Muscle of back (tissue), 13 donors: ENCODE measurements at places on chromosomes 6 and 20.

DNA sequence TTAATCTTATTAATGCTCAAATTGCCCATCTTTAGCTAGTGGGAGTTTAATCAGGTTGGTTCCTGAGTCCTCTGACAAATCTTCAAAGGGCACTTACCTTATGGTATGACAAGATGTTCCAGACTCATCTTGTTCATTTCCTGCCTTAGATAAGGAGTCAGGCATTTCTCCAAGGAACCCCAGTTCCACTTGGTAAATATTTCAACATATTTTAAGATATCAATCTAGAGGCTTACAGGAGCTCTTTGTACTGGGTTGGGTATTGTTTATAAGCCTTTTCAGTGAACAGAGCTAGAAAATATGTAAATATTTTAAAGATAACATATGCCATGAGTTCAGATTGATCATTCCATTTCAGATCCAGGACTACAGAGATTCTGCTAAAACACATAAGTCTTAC is 159.8 kb downstream of the RCAN2 start:
- no peak for DNase-seq

- DNase-seq = no peak
These were observed 748 bp downstream of the UBE2J1 start for GRCh38 chr6:89351671-89352277.

DNA sequence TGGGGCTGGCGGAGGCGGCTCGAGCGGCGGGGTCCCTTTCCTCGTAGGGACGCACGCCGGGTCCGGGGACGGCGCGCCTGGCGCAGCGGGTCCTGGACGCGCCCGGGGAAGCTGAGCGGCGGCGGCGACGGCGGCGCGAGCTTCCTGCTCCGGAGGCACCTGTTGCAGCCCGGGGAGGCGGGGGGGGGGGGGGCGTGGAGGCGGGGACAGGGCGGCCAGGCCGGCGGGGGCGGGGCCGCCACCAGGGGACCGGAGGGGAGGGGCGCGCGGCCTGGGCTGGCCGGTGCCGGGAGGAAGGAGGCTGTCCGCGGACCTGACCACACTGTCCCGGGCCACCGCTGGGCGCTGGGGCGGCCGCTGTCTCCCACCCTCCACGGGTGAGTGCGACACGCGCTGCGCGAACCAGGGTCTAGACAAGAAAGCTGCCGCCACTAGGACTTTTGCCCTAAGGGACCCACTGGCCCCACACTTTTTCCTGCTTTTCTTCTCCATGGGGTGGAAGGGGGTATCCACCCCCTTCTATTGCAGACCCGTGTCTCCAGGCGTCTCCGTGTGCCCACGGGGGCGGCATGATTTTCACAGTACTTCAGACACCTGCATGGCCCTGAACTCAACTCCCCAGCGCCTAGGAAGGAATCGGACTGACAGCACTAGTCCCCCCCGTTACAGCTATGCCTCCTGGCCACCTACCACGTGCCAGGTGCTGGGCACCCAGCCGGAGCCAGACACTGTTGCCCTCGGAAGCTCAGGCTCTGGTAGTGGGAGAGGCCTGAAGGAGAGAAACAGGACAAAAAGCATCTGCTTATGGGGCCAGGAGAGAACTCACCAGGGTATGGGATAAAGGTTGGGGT is at the start of gene NFATC2:
Gene NFATC2, minus strand, starts transcription at position 149 of the 851 bp plus-strand sequence. CDS start 220 bp downstream, outside the sequence.
- DNase-seq = no peak

DNA sequence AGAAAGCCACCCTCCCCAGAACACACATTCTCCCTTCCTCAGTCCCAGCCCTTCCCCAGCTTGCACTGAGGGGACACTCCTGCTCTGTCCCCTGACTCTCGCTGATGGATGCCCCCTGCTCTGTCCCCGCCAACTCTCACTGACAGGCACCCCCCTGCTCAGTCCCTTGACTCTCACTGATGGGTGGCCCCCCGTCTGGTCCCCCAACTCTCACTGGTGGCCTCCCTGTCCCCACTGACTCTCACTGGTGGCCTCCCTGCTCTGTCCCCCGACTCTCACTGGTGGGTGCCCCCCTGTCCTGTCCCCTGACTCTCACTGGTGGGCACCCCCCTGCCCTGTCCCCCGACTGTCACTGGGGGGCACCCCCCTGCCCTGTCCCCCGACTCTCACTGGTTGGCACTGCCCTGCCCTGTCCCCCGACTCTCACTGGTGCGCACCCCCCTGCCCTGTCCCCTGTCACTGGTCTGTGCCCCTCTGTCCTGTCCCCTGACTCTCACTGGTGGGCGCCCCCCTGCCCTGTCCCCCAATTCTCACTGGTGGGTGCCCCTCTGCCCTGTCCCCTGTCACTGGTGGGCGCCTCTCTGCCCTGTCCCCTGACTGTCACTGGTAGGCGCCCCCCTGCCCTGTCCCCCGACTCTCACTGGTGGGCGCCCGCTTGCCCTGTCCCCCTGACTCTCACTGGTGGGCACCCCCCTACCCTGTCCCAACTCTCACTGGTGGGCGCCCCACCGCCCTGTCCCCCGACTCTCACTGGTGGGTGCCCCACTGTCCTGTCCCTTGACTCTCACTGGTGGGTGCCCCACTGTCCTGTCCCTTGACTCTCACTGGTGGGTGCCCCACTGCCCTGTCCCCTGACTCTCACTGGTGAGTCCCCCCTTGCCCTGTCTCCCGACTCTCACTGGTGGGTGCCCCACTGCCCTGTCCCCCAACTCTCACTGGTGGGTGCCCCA is 60.9 kb downstream of the GINS1 start:
- no peak for DNase-seq

GRCh38 chr6:109672175-109672574 is 18.8 kb downstream of the AK9 start:
- no peak for DNase-seq

GRCh38 chr6:39196673-39197091 is 32.6 kb downstream of the KCNK5 start:
- DNase-seq = no peak

DNA sequence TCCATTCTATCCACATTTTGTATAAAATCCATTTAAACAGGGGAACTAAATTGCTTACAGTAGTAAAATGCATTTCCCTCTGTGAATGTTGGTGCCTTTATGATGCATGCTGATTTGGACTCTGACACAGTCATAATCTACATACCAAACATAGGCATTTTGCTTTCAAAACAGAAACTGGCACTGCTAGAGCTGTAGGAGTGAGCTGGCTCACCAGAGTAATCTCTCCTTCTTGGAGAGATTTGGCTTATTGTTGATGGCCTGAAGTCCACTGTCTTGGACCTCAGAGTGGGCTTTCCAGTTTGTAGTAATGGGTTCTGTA is 363.2 kb upstream of the FLRT3 start:
- no peak for DNase-seq

GRCh38 chr20:46252352-46253091 is 55.8 kb downstream of the CDH22 start:
- no peak for DNase-seq

DNA sequence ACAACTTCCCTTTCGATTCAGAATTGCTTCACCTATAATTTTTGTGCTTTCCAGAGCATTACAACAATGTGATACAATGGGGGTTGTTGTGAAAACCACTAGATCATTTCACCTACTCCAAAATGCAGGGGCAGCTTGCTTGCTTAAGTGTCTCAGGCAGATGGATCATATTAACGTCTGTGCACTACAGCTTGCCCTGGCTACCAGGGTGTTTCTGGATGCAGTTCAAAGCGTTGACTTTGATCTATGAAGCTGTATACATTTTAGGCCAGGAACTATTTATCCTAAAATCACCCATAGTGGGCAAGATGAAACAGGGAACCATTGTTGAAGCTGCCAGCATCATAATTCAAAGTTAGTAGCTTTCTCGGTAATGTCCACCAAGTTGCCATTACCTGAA is 339.5 kb upstream of the HSF2 start:
- no peak for DNase-seq

- DNase-seq = no peak
These were observed 4.1 kb upstream of the MAN1A1 start for GRCh38 chr6:119353696-119354095.

DNA sequence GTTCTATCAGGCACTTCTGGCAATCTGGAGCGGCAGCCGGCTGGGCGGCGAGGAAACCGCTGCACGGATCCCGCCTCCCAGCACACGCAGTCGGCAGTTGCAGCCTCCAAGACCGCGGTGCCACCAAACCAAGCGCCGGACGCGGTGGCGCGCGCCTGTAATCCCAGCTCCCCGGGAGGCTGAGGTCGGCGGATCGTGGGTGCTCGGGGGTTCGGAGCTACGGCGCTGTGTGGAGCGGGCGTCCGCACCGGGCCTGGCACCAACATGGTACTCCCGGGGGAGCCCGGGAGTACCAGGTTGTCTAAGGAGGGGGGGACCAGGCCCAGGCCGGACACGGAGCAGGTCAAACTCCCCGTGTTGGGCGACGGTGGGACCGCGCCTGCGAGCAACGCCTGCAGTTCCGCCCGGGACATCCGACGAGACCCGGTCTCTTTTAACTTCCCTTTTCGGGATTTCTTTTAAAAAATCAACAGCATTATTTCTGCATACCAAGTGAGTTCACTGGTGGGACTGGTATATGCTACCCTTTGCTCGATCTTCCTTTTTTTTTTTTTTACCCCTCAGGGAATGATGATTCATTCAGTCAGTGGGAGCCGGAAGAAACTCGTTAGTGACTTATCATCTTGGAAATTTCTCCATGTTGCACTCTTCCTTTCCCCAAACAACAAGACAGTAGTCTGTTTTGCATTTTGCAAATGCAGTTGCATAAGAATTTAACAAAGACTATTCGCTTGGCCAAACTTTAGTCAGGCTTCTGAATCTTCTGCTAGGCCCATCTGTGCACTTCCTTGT is 27.6 kb downstream of the ZNF311 start:
- DNase-seq = peak; percentile 52

GRCh38 chr6:45415788-45416518 is 38.2 kb upstream of the SUPT3H start:
- no peak for DNase-seq

DNA sequence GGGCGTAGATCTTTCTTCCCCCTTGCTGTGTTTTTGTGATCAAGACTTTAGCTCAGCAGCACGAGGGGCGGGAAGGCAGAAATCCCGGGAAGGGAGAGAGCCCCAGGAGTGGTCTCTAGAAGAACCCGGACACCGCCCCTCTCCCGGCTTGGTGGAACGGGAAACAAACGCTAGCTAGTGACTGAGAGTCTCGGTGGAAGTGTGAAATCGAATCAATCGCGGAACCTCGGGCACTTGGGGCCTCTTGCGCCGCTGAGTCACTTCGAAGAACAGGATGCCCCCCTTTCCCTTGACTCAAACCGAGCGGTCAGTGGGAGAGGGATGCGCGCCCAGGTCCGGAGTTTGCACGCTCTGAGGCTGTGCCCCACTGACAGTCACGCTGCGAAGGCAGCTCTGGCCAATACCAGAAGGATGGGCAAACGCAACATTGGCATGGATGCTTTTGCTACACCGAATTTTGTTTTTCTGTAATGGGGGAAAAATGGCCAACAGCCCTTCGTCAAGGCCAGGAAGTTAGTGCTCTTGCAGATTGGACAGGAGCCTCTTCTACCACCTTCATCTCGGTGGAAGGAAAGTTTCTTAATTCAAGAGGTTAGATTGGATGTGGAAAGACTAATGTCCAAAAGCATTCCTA is 1.6 kb upstream of the OLIG3 start:
- DNase-seq = no peak

- DNase-seq = no peak
These were observed 102.8 kb downstream of the ATXN1 start for GRCh38 chr6:16658348-16659034.

DNA sequence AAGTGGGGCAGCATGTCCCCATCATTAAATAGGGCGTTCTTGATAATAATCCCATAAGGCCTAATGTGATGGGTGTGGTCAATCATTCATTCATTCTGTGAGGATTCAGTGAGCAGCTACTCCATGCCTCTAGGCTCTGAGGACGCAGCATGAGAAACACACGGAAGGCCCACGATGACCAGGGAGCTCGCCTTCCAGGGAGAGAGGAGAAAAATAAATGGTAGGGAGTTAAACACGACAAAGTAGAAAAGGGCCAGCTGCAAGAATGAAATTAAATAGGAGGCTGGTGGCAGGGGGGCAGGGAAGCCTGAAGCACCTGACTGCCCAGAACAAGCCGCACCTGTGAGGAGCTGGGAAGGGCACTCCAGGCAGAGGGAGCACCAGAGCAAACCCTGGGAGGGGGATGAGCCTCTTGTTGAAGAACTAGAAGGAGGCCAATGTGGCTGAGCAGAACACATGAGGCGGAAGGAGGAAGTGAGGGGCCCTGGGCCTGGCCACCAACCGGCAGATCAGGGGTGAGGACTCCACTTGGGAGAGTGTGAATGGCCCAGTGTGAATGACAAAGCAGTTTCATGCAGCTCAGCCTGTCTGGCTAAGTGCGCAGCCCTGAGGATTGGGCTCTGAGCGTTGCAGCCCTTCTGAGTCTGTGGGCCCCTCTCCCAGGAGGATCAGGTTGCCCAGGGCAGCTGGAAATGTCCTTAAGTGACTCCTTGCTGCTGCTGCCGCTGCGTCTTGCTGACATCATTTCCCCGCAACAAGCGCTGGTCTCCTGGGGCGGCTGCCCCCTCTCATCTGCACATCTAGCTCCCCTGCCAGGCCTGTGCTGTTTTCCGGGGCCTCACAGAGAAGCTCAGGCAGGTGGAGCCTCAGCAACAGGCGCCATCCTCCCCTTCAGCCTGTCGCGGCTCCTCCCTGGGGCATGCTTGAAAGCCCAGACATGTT is 99.9 kb downstream of the CDH26 start:
- peak; percentile 65 for DNase-seq

GRCh38 chr20:6680441-6680840 is 87.0 kb upstream of the BMP2 start:
- no peak for DNase-seq

DNA sequence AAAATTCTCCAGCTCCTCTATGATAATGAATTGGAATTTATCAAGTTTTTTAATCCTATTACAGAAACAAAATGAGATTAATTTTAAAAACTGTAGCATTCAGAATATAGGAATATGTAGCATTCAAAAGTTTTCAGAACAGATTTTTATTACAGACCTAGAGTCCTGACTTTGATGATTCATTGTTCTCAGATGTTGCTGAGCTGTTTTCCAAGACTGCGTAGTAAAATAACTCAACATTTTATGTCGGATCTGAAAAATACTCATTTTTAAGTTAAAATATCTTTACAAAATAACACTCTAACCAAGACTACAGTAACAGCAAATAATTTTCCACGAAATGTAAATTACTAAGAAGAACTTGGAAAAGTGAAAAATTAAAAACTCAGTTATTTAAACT is 67.1 kb downstream of the SYCP2 start:
- DNase-seq = no peak

DNA sequence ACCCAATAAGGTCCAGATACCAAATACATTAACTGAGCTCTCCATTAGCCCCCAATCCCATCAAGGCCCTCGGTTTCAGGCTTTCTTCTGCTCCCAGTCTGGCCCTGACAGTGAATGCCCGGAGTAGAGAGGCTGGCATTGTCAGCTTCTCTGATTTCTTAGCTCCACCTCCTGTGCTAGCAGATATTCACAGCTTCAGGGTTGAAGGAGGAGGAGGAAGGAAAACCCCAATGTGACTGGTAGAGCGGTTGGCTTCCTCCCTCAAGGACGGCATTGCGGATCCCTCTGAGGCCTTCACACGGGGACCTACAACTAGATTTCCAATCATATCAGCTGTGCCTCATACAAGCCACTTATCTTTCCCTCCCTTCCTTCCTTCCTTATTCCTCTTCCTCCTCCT is 164.1 kb upstream of the SYNDIG1 start:
- DNase-seq = no peak
